ENCODE measurements at places on chromosomes 4 and X.
A peak's percentile ranks its signal among the peaks of the same experiment; 100 is the strongest.

DNA sequence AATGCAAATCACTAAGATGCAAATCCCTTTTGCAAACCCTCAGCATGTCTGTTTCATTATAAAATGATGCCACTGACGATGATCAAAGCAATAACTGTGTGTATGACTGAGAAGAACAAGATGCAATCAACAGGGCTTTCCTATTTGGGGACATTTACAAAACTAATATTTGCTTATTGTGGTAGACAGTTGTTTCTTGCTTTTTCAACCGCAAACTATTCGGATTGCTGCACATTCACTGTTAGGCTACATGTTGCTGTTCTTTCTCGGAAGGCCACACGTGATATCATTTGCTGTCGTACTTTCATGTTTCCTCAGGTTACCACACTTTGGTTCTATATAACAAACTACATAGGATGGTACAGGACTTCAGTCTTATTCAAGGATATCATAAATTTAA is 49.8 kb downstream of the NPY5R start:
- DNase-seq, result no peak

GRCh38 chrX:49919617-49920016 is 2.8 kb upstream of the CLCN5 start:
- DNase-seq, result no peak

GRCh38 chrX:83819304-83819703 is 41.6 kb upstream of the CYLC1 start:
- peak; percentile 4 for DNase-seq

- no peak for DNase-seq
Observed at GRCh38 chr4:61446941-61447340, 246.8 kb downstream of the ADGRL3 start.

- no peak for DNase-seq
Observed at GRCh38 chr4:105751718-105752299, 43.2 kb downstream of the GSTCD start.

DNA sequence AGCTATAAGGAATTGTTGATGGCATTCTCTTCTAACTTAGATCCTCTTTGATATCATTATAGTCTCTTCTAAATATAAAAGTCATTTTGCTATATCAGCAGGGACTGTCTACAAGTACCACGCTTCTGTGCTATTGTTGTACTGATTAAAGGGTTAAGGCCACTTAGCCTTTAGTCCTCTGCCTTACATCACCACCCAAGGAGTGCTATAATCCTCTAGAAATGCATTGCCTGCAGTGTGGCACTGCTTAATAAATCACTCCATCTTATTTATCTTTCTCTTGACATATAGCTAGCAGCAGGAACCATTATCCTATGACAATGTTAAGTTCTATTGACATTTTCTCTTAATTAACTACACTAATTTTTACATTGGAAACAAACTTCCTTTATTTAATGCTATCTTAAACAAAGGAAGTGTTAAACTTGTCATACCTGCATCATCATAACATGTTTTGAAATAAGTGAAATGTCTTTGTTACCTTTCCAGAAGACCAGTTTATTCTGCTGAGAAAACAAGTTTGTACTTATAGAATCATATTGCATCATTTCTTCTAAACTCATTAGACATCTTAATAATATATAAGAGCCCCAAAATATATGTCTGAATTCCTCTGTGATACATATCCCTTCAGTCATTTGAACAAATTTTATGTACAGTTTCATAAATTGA is 360.9 kb upstream of the ATOH1 start:
- DNase-seq, result no peak

DNA sequence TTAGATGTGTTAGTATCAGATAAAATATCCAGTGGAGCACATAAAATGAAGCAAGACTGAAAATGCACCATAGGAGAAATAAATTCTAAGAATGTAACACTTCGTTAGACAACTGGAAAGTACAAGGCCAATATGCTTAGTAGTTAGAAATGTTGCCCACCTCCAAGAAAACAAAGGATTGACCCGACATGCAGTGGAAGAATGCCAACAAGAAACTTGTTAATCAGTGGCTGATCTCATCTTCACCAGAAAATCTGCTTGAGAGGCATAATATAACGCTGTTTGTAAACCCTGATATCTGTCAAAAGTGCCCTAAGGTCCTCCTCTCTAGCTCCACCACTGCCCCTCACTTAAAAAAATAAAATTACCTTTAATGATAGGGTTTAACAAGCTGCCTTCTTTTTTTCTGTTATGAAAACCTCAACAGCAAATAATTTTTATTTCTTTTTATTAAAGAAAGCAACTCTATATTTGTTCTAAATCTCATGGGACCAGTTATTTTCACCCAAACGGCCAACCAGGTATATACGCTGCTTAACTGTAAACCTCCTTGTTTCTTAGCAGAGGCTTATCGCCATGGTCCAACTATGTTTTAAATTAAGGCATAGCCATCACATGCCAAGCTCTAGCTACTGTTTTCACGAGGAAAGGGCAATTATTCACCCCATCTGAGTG is 1.8 kb downstream of the RASGEF1B start:
- DNase-seq, result no peak

DNA sequence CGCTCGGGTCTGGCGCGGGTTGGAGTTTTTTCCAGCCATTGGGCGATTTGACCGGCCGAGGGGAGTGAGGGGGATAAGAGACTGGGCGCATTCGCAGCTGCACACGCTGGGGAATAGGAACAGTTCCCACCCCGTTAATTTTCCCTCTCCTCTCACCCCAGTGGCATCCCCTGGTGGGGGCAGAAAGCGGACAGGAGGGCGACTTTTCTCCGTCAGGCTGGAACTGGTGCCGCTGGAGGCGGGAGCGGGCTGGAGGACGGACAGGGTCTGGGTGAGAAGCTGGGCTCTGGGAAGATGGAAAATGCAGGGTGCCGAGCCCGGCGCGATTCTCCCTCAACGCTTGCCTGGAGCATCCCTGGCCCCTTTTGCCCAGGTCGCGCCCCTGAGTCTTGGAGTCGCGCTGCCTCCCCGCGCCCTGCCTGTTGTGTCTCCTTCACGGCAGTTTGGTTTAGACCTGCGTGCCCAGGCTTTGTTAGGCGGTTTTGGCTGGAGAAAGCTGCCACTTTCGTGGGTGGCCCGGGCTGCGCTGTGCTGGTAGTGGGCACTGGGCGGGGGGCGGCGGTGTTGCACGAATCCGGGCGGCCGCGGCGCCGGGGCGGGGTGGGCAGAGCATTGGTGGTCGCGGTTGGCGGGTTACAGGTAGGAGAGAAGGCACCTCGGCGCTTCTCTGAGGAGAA is 2.0 kb downstream of the ADGRL3 start:
- no peak for DNase-seq

- no peak for DNase-seq
Observed at GRCh38 chr4:62460329-62460728, 1260.2 kb downstream of the ADGRL3 start.

- no peak for DNase-seq
Observed at GRCh38 chrX:14932136-14932535, 58.9 kb downstream of the MOSPD2 start.

DNA sequence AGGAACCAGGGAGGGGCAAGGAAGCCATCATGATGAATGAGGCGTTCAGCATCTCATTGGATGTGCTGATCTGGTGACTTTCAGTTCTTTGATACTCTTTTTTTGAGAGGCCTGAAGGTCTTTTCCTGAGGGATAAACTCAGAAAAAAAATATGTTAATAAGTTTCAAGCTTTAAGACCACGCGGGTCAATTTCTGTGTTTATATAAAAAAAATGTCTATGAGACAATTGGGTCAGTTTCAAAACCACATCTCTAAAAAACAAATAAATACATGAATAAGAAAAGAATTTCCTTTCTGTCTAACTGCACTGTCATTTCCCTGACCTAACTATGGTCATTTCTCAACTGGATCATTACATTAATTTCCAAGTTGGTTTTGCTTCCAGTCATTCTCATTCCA is 62.6 kb downstream of the TRIML1 start:
- no peak for DNase-seq

DNA sequence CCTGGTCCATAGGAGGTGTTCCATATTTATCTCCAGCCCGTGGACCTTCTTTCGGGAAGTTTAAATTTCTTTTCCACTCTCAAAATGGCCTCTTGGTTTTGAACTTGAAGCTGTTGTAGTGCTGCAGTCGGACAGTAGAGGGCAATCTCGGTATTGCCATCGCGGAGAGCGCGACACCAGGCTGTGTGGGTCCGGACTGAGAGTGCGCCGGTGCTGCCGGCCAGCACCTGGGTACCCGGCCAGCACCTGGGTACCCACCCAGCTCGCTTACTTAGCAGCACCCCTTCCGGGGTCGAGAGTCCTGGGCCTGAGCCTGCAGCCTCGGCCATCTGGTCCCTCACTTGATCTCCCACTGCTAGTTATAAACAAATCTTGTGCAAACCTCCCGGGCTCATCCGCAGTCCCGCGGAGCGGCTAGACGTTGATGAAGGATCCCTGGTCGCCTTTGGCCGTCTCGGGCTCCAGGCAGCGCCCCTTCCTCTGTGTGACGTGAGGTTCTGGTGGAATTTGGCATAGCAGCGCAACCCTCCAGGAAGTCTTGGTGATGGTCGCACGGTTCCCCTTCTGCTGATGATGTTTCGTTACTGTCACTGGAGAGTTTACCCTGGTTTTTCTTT is 18.0 kb downstream of the FAM9A start:
- DNase-seq, result no peak

- DNase-seq, result no peak
Observed at GRCh38 chr4:73070074-73070390, 516 bp upstream of the COX18 start.

DNA sequence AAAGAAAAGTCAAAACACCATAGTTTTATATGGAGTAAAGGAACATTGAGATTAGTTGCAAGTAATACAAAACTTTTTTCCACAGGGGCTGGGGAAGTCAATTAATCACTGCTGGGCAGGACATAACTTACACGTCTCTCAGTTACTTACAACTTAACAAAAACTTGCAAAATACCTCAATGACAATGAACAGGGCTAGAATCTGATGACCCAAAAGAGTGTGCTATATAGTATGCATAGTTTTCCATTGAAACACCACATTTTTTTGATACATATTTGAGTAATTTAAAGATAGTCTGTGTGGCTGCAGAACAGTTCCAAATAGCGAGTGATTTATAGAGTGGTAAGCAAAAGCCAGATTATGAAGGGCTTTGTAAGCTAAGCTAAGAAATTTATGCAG is 172.3 kb upstream of the TRPC5 start:
- no peak for DNase-seq

GRCh38 chrX:10167573-10167972 is 10.8 kb downstream of the CLCN4 start:
- DNase-seq, result no peak

GRCh38 chrX:110245011-110245410 is 72.9 kb downstream of the AMMECR1 start:
- no peak for DNase-seq

- no peak for DNase-seq
Observed at GRCh38 chr4:124703154-124703553, 9.4 kb downstream of the ANKRD50 start.

- DNase-seq, result no peak
Observed at GRCh38 chr4:168353746-168354145, 35.2 kb upstream of the DDX60 start.

- no peak for DNase-seq
Observed at GRCh38 chr4:1177274-1178141, 5.1 kb upstream of the SPON2 start.

DNA sequence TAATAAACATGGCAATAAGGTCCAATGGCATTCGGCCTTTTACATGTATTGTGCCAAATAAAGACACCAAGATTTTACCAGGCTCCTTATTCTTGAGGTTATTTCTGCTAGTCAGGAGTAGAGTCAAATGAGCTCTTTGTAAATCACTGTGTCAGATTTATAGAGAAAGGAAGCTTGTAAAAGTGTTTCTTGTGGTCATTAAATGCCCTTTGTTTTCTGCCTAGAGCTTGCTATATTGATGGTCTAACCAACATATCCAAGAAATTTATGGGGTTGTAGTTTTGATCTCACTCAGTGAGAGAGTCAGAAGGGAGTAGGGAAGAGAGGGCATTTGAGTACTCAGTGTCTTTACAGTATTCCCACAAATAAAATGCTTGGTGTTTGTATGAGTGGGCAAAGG is 86.2 kb upstream of the FRMPD4 start:
- no peak for DNase-seq

DNA sequence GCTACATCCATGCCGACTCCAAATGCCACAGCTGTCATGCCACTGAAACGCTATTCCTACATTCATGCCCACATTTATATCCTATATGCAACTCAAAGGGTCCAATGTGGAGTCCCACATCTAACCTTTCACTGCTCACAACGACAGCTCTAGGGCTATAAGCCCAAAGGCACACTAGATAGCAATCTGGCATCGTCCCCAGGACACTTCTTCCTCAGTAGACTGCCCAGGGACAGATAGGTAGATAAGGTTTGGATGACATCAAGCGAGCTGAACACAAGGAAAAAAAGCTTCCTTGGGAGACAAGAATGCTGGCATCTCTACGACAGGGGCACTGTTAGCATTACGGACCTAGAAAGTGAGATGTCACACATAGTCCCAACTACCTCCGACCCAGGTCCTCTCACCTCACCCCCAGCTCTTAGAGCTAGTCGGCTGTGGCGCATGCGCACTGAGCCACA is 685 bp downstream of the RAB9B start:
- DNase-seq, result no peak

DNA sequence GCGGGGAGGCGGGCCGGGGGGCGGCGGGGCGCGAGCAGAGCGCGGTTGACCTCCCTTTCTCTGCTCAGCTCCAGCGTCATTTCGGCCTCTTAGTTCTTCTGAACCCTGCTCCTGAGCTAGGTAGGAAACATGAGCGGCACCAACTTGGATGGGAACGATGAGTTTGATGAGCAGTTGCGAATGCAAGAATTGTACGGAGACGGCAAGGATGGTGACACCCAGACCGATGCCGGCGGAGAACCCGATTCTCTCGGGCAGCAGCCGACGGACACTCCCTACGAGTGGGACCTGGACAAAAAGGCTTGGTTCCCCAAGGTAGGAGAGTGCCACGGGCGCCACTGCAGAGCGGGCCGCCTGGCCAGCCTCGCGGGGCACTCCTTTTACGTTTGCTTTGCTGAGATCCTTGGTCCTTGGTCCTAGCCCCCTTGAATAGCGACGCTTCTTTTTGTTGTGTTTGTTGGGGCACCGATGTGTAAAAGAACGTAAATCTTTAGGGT is at the start of gene HTATSF1:
Gene HTATSF1 (plus strand): TSS at position 37 of the 497 bp plus-strand sequence. CDS start 93 bp downstream, at position 130.
- no peak for DNase-seq
